AG09309 (cell line): ENCODE measurements at places on chromosomes 3 and 15.

DNA sequence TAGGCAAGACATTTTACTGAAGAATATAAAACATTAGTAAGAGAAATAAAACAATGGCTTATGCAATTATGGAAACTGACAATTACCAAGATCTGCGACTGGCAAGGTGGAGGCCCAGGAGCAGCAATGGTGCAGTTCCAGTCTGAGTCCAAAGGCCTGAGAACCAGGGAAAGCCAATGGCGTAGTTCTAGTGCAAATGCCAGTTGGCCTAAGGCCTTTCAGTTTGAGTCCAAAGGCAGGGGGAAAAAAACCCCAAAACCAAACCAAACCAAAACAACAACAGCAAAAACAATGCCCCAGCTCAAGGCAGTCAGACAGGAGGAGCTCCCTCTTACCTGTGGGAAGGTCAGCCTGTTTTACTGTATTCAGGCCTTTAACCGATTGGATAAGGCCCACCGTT is 72.6 kb downstream of the ST6GAL1 start:
- no peak for DNase-seq

DNA sequence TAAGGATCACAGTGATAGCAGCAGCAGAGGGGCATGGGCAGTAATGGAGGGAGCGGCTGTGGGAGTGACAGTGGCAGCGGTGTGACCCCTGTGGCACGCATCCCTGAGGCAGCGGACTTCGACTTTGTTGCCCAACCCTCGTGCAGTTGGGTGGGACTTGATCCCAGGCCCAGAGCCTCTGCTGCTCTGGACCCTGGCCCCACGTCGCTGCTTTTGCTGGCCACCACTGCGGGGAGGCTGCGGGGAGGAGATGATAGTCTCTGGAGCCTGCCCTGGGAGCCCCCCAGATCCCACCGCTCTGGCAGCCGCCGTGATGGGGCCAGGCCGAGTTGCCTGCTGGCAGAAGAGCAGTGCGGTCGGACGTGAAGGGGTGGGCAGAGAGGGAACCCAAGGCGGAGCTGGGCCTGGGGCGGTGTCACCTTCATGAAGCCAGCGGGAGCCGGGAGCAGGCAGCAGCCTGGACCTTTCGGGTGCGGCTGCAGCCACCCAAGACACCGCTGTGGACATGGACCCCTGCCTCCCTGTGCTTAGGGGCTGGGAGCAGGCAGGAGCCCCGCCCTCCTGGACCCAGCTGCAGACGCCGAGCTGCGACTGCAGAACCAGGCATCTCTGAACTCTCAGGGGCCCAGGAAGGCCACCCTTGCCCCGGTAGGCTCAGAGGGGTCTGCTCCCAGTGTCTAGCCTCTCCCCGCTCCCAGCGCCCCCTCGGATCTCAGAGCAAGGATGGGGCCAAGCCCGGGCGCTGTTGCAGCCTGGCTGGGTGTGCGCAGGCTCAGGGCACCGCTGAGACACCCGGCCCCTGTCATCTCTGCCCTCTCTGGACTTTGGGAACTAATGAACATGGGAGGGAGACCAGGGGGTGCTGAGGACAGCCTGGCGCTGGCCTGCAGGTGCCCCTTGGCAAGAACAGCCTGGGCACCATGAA is 38.3 kb downstream of the COMMD2 start:
- no peak for DNase-seq

- no peak for DNase-seq
These were observed 339.9 kb downstream of the NR2F2 start for GRCh38 chr15:96670389-96670788.

GRCh38 chr3:159852821-159853505 is 135.7 kb upstream of the IL12A start:
- no peak for DNase-seq

DNA sequence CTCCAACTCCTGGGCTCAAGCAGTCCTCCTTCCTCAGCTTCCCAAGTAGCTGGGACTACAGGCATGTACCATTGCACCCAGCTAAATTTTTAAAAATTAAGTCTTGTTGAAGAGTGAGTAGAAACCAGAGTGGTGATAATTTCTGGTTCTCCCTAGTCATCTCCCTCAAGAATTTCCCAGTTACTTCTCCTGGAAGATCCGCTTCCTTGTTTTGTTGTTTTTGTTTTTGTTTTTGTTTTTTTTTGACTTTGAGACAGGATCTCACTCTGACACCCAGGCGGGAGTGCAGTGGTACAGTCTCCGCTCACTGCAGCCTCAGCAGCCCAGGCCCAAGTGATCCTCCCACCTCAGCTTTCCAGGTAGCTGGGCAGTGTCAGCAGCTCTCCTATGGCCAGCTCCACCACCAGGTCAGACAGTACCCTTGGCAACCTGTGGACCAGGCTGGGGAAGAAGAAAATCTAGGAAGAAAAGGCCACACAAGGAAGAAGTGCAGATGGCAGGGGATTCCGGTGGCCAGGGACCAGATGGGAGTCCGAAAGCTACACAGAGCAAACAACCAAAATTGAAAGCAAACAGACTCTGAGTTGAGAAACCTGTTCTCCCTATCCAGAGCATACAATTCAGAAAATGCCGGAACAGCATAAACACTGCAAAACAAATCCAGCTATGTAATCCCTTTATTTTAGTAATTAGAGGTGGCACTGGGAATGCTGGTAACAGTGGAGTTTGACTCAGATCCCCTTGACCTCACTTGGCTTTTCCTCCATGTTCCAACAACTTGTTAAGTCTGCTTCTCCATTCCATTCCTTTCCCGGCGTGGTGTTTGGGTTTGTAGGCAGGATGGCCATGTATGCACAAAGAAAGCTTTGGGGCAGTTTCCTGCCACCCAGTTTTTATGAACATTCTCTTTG is 266.6 kb upstream of the CTDSPL start:
- DNase-seq: no peak
